ENCODE measurements at places on chromosomes 4 and X.

- DNase-seq: no peak
Observed at GRCh38 chrX:66050140-66050569, 10.3 kb upstream of the VSIG4 start.

DNA sequence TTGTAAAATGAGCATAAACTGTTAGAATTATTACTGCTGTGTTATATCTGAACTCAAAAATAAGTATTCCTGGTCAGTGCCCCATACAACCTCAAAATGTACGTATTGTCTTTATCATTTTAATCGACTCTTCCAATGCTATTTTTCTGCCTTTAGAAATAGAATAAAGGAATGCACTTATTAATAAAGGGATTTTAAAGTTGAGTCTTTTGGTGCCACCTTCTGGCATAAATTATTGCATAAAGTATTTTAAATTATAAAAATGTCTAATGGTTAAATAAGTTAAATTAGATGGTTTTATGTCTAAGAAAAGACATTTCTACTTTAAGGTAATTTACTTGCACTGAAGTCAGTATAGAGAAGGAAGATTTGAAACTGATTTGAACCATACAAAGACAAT is 424.0 kb upstream of the NDST4 start:
- DNase-seq: no peak

DNA sequence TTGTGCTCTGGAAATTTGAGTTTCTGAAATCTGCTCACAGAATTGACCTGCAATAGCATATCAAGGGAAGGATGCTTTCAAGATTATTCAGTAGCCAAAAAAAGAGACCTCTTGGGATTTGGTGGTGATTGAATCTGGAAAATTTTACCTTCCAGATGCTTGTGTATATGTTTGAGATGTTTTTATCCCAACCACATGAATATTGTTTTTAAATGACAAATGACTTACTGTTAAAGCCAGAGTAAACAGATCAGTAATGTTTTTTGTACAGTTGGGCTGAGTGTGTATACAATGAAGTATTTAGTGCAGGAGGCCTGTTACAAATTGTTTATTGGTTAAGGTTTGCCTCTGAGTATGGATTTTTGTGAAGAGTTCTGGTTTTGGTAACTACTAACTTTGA is 126.5 kb downstream of the CBR4 start:
- DNase-seq: no peak

DNA sequence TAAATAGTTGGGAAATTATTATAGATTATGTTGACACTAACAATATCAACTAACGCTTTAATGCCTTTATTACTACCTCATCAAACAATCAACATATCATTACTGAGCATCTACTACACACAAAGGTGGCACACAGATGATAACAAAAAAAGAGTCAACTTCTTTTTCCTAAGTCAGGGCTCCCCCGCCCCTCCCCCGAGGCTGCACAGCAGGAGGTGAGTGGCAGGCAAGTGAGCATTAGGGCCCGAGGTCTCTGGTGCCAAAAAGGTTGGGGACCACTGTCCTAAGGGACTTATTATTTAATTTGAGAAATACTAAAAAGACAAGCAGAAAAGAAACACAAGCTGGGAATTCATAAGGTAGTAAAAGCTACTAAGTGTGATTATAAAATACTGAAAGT is 50.3 kb upstream of the MCF2 start:
- no peak for DNase-seq

- DNase-seq: no peak
Observed at GRCh38 chr4:19051831-19052230, 1030.3 kb upstream of the LCORL start.

- no peak for DNase-seq
Observed at GRCh38 chrX:10176121-10177003, 19.6 kb downstream of the CLCN4 start.

DNA sequence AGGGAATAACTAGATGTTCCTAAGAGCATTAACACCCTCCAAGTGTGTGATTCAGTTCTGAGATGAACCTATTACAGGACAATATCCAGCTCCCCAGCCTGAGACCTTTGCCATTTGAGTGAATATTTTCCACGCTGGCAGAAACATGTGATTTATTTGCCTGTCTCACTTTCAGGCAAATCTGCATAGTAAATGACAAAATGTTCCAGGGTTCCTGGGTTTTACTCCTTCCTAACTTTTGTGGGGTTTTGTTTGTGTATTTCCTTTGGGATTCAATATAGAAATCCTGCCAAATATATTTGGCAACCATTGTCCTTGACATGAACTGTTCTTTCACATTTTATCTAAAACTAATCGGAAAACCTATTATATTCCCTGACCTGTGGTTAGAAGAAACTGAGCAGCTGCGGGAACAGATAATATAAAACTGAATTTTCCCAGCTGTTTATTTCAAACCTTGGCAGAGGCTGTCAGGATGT is 12.5 kb downstream of the F8 start:
- DNase-seq: no peak

- DNase-seq: no peak
Observed at GRCh38 chr4:26239801-26240200, 81.0 kb upstream of the RBPJ start.

DNA sequence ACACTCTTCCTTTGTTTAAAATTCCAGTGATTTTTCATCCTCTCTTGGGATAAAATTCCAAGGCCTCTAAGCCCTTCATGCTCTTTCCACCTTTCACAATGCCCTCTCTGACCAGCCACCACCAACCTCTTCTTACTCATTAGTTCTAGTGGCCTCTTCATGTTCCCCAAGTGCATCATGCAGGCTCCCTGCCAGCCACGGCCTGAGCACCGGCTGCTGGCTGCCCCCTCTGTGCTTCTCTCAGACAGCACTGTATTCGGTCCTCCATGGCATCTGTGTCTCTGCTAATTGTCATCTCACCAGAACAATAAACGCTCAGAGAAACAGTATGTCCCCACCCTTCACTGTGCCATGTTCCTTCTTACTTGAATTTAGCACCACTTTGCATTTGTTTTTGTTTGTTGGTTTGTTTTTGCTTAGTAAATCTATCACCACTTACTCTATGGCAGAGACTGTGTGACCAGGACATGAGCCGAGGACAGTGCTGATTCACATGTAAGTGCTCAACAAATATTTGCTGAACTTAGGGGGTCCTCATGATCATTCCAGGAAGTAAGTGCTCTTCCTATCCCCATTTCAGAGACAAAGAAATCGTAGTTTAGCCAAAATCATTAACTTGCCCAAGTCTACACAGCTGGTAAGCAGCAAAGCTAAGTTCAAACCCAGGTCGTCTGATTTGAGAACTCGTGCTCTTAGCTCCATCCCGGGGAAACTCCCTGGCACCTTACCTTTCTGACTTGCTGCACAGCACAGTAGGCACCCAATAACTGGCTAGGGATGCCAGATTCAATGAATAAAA is 77.1 kb upstream of the UCP1 start:
- DNase-seq: no peak

- DNase-seq: no peak
Observed at GRCh38 chr4:174438711-174439110, 83.6 kb downstream of the HPGD start.

GRCh38 chr4:13921805-13922204 is 294.3 kb upstream of the BOD1L1 start:
- no peak for DNase-seq

- no peak for DNase-seq
Observed at GRCh38 chrX:56343664-56344063, 111.5 kb downstream of the KLF8 start.

- no peak for DNase-seq
Observed at GRCh38 chr4:168629566-168629965, 132.7 kb downstream of the PALLD start.

DNA sequence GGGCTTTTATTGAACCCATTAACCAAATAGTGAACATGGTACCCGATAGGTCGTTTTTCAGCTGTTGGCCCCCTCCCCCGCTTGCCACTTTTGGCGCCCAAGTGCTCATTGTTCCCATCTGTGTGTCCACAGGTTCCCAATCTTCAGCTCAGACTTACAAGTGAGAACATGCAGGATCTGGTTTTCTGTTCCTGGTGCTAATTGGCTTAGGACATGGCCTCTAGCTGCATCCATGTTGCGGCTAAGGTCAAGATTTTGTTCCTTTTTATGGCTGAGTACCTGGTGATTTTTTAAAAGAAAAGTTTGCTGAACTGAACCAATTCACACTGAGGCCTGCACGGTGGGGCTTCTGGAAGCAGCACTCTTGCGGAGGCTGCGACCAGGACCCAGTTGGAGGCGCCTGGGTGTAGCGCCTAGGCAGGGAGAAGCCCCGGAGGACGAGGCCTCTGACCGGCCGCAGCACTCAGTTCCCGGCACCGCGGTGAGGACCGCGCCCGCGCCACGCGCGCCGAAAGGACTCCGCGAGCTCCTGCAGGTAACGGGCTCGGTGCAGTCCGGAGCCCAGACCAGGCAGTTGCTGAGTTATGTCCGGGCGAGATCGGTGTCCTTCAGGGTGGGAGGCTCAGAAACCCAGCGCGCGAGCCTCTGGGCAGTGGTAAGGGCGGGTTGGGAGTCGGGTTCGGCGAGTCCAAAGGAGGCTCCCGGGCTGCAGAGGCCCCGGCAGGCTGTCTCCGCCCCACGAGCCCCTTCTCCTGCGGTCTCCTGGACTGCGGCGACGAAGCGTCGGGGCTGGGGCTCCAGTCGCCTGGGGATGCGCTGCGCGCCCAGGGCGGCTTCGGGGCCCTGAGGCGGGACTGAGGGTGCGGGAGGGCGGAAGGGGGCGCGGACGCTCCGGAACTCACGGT is 15.8 kb upstream of the SLC25A4 start:
- no peak for DNase-seq

Measured in HEK293T (cell line).